ENCODE measurements at places on chromosomes 6 and 20. TPM values are rescaled to one million over a fixed set of nuclear protein-coding genes. Genes with fewer than 3 reads are reported as not detected.

DNA sequence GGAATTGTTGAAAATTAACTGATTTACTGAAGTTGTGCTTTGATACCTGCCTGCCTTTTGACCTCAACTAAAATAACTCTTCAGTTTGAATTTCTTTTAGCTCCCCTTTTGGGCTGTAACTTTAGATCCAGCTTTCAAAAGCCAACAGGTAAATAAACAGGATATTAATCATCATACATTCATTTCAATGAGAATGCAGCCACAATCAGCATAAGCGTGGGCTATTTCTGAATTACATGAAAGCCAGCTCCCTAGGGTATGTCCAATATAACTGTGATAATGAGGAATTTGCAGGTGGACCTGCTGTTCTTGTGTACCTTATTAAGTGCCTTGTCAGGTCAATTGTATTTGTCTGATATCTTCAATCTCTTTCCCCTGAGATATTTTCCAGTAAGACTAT, 830.6 kb downstream of the KIF16B start:
- no peaks in the 10 kb centered on the region for H3K36me3 ChIP-seq
- H3K27me3 ChIP-seq = no peaks in the 10 kb centered on the region
- no peak overlapping the region for H3K4me3 ChIP-seq
- no peak overlapping the region for H3K27ac ChIP-seq
- no peak for DNase-seq
- H3K4me1 ChIP-seq = no peaks in the 10 kb centered on the region

EYA4 gene
- total RNA-seq = 0.35 TPM

DNA sequence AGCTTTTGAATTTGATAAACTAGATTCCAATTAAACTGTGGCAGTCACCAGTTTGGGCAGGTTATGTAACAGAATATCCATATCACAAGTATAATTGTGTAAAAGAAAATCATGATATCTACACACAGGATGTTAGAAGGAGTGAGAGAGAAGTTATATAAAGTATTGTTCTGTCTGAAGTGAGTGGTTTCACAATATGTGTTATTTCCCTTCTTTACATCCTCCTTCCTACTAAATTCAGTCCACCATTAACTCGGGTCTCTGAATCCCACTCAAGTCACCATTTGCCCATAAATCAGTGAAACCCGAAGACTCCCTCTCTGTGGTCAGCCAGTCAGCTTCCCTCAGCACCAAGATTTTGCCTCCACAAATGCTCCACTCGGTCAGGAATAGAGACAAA, 796 bp downstream of the HLA-DQB1 start:
- no peak for DNase-seq
- H3K4me3 ChIP-seq = peak overlapping the region; percentile 25
- H3K36me3 ChIP-seq = no peaks in the 10 kb centered on the region

- DNase-seq = no peak
- no peaks in the 10 kb centered on the region for H3K36me3 ChIP-seq
- no peaks in the 10 kb centered on the region for H3K27me3 ChIP-seq
- H3K4me1 ChIP-seq = no peaks in the 10 kb centered on the region
- no peak overlapping the region for H3K27ac ChIP-seq
Observed at GRCh38 chr20:52500157-52500556, 308.6 kb upstream of the ZFP64 start.

GRCh38 chr20:19073584-19074218, 138.7 kb upstream of the SLC24A3 start:
- no peak overlapping the region for H3K4me3 ChIP-seq
- no peaks in the 10 kb centered on the region for H3K4me1 ChIP-seq
- no peak overlapping the region for H3K27ac ChIP-seq
- no peaks in the 10 kb centered on the region for H3K36me3 ChIP-seq
- no peaks in the 10 kb centered on the region for H3K27me3 ChIP-seq

DAAM2 gene
- 4.1 TPM for total RNA-seq

DNA sequence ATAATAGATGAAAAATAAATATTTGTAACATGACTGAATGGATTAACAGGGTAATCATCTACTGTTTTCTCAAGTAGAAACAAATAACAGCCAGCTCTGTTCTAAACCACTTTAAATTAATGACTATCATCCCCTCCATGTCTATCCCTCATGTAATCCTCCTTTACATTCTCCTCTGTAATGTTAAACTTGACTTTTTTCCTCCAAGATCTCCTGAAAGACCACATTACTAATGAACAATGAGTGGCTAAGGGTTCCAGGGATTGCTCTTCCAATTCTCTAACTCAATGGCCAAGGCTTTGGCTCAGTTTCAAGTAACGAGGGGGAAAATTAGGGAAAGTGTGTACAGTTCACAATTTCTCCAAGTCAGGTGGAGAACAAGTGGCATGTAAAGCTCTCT, 37.6 kb upstream of the FBXL4 start:
- H3K27me3 ChIP-seq = no peaks in the 10 kb centered on the region
- no peaks in the 10 kb centered on the region for H3K4me1 ChIP-seq
- H3K4me3 ChIP-seq = no peak overlapping the region

DNA sequence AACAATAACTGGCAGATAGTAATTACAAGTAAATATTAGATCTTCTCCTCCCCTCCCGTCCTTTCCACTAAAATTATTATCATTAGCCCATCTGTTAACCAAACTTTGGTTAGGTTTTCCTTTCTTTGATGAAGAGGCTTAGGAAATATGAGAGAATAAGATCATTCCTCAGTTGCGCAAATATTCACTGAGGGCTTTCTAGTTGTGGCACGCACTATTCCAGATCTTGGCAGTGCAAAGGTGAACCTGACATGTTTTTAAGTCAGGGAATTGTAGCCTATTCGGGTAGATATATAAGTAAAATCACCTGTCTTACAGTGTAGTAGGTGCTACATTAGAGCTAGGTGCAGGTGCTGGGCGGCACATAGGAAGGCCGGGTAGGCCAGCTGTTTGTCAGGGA, 31.1 kb downstream of the RNF217 start:
- H3K36me3 ChIP-seq = no peaks in the 10 kb centered on the region
- no peak overlapping the region for H3K27ac ChIP-seq
- H3K27me3 ChIP-seq = no peaks in the 10 kb centered on the region
- DNase-seq = no peak
- H3K4me1 ChIP-seq = no peaks in the 10 kb centered on the region
- H3K4me3 ChIP-seq = no peak overlapping the region

CYB5R4 gene
- 5.0 TPM for total RNA-seq

C20orf173 gene
- total RNA-seq = not detected

- no peak overlapping the region for H3K27ac ChIP-seq
- DNase-seq = no peak
- peaks cover 25% of the 10 kb centered on the region for H3K36me3 ChIP-seq
- H3K4me3 ChIP-seq = no peak overlapping the region
- H3K27me3 ChIP-seq = no peaks in the 10 kb centered on the region
- H3K4me1 ChIP-seq = no peaks in the 10 kb centered on the region
Observed at GRCh38 chr20:10647471-10647870, 26.3 kb downstream of the JAG1 start.

BPIFB4 gene
- total RNA-seq = not detected

- H3K4me3 ChIP-seq = no peak overlapping the region
- no peak for DNase-seq
- no peaks in the 10 kb centered on the region for H3K27me3 ChIP-seq
- no peaks in the 10 kb centered on the region for H3K4me1 ChIP-seq
Observed at GRCh38 chr20:58864346-58864745, 11.8 kb downstream of the GNAS start.

- H3K4me3 ChIP-seq = no peak overlapping the region
- no peaks in the 10 kb centered on the region for H3K36me3 ChIP-seq
- H3K27me3 ChIP-seq = no peaks in the 10 kb centered on the region
- no peaks in the 10 kb centered on the region for H3K4me1 ChIP-seq
- H3K27ac ChIP-seq = no peak overlapping the region
Observed at GRCh38 chr6:125114248-125114858, 39.2 kb upstream of the TPD52L1 start.

SIGLEC1 gene
- total RNA-seq = 12.7 TPM

DNA sequence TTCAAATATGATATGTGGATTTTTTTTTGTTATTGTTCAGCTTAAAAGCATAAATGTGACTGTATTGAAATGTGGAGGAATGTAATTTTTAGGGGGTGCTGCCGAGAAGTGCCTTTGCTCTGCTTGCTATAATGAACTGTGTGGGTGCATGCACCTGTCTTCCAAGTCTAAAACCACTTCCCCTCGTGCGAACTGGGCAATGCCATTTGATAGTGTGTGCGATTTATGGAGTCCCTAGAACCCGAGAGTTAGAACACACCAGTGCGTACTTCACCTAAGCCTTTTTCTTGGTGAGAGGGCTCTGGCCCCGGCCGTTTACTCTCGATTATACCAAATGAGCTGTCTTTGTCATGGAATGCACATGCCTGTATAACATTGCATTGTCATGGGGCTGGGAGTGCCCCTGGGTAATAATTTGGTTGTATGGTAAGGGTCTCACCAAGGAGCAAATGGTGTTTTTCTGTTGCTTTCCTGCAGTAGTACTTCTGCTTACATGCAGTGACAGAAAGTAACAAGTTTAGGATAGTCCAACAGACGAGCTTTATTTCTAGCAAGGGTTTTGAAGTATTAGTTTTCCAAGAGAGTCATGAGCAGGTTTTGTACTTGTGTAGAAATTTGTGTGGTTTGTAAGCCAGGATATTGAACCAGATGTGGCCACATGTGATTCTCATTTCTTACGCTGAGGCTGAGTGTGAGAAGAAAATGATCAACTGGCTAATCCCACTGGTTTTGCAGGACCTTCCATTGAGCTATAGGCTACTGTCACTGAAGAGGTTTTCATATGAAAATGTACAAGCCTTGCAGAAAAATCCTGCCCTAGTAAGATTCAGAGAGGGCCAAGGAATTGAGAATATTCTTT, 172.4 kb downstream of the DTNBP1 start:
- peaks cover 11% of the 10 kb centered on the region for H3K36me3 ChIP-seq
- H3K27me3 ChIP-seq = no peaks in the 10 kb centered on the region
- DNase-seq = no peak
- no peak overlapping the region for H3K27ac ChIP-seq
- H3K4me1 ChIP-seq = no peaks in the 10 kb centered on the region

GRCh38 chr6:52503851-52504781, 72.7 kb downstream of the TRAM2 start:
- no peak overlapping the region for H3K27ac ChIP-seq
- H3K4me3 ChIP-seq = no peak overlapping the region
- no peaks in the 10 kb centered on the region for H3K27me3 ChIP-seq

- no peaks in the 10 kb centered on the region for H3K36me3 ChIP-seq
- H3K4me1 ChIP-seq = no peaks in the 10 kb centered on the region
- no peaks in the 10 kb centered on the region for H3K27me3 ChIP-seq
- DNase-seq = no peak
- H3K27ac ChIP-seq = no peak overlapping the region
- H3K4me3 ChIP-seq = no peak overlapping the region
Observed at GRCh38 chr6:148309301-148309700, 33.3 kb upstream of the SASH1 start.

DNA sequence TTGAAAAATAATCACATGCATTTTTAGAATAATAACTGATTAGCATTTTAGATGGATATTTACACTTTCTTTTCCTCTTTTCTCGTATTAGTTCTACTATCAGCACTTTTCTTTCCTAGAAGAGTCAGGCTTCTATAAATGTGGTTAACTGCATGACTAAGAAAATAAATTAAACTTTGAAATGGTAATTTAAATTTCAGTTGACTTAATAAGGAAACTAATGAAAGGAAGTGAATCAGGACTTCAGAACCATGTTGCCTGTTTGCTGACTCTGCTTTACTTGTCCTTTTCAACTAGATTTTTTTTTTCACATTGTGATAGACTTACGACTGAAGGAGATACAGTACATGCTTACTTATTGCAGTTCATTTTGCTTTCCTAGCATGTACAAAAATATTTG, 1258.2 kb upstream of the EYS start:
- no peak overlapping the region for H3K4me3 ChIP-seq
- no peak for DNase-seq
- no peak overlapping the region for H3K27ac ChIP-seq
- H3K27me3 ChIP-seq = no peaks in the 10 kb centered on the region
- H3K4me1 ChIP-seq = no peaks in the 10 kb centered on the region
- H3K36me3 ChIP-seq = no peaks in the 10 kb centered on the region

DNA sequence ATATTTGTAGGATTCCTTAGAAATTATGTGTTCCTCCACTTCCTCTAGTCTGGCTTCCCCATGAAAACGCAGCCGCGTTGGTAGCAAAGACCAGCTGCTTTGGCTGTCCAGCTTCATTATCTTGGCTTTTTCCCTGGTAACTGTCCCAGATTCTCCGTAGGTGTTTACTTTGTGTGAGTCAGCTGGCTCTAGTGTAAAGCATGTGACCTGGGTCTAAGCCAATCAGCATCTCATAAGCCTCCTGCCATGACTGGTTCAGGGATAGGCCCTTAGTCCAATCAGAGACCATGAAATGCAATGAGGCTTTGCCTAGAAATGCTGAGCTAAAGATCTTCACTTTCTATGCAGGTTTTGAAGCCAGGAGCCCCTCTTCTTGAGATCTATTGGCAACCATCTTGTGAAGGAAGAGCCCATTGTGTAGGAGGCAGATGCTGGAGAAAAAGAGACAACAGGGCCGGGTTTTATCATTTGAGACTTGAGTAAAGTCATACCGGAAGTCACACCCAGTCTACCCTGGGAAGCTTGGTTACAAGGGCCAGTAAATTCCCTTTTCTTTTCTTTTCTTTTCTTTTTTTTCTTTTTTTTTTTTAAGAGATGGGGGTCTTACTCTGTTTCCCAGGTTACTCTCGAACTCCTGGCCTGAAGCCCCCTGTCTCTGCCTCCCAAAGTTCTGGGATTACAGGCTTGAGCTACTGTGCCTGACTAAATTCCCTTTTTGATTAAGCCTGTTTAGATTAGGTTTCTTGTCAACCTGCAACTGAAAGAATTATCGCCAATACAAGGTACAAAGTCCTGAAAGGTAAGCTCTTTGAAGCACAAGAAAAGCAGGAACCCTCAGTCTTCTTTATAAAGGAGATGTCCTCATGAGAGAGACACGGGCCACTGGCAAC, 256.5 kb upstream of the RREB1 start:
- no peaks in the 10 kb centered on the region for H3K27me3 ChIP-seq
- DNase-seq = peak; percentile 81

GRCh38 chr6:56521454-56521853, 121.2 kb downstream of the DST start:
- no peak overlapping the region for H3K4me3 ChIP-seq
- peak overlapping the region; percentile 37 for H3K27ac ChIP-seq
- no peaks in the 10 kb centered on the region for H3K36me3 ChIP-seq
- DNase-seq = no peak

GRCh38 chr6:35522660-35523658, 10.3 kb upstream of the TULP1 start:
- H3K4me1 ChIP-seq = no peaks in the 10 kb centered on the region
- H3K27ac ChIP-seq = no peak overlapping the region
- peak; percentile 81 for DNase-seq
- no peaks in the 10 kb centered on the region for H3K36me3 ChIP-seq
- H3K4me3 ChIP-seq = peak overlapping the region; percentile 28

CLIC5 gene
- total RNA-seq = 0.37 TPM

- H3K4me3 ChIP-seq = no peak overlapping the region
- no peaks in the 10 kb centered on the region for H3K36me3 ChIP-seq
- H3K27me3 ChIP-seq = no peaks in the 10 kb centered on the region
- H3K4me1 ChIP-seq = no peaks in the 10 kb centered on the region
- H3K27ac ChIP-seq = no peak overlapping the region
Observed at GRCh38 chr20:59425572-59425971, 125.2 kb downstream of the EDN3 start.

TRIM31 gene
- 0.40 TPM for total RNA-seq
